NCI-H524 treated with DMSO at 0.1 percent for 48 hours (cell line): ENCODE measurements at places on chromosomes 3 and 15.

DNA sequence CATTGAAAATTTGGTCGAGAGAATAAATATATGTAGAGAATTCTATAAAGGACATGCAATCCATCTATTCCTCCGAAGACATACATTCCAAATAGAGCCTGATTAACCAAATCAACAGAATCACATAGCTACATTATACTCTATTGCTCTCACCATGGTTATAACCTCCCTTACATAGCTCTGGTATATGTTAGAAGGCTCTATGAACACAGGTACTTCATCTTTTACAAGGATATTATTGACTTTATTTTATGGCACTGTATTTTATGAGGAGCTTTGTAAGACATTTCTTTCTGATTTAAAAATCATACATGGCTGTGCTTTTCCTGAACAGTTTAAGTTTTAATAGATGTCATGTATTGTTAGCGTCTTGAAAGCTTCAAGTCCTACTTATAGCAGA is 4.8 kb downstream of the IGSF10 start:
- DNase-seq: no peak

- DNase-seq: no peak
Measured at GRCh38 chr15:58114812-58115211, 23.4 kb upstream of the AQP9 start.

GRCh38 chr15:53324061-53324460 is 435.4 kb downstream of the WDR72 start:
- no peak for DNase-seq

- no peak for DNase-seq
Measured at GRCh38 chr3:140290105-140290504, 355.1 kb downstream of the CLSTN2 start.

- DNase-seq: no peak
Measured at GRCh38 chr3:175005881-175006280, 146.7 kb downstream of the NAALADL2 start.
